ENCODE measurements at places on chromosomes 2 and 18. TPM values are rescaled to one million over a fixed set of nuclear protein-coding genes. Genes with fewer than 3 reads are reported as not detected.

The KCTD1 gene
- total RNA-seq, result 7.2 TPM

GRCh38 chr2:136486115-136486514 is 279.2 kb upstream of the THSD7B start:
- no peaks in the 10 kb centered on the region for H3K27me3 ChIP-seq
- H3K4me3 ChIP-seq, result no peak overlapping the region
- H3K27ac ChIP-seq, result no peak overlapping the region
- H3K4me1 ChIP-seq, result no peaks in the 10 kb centered on the region

DNA sequence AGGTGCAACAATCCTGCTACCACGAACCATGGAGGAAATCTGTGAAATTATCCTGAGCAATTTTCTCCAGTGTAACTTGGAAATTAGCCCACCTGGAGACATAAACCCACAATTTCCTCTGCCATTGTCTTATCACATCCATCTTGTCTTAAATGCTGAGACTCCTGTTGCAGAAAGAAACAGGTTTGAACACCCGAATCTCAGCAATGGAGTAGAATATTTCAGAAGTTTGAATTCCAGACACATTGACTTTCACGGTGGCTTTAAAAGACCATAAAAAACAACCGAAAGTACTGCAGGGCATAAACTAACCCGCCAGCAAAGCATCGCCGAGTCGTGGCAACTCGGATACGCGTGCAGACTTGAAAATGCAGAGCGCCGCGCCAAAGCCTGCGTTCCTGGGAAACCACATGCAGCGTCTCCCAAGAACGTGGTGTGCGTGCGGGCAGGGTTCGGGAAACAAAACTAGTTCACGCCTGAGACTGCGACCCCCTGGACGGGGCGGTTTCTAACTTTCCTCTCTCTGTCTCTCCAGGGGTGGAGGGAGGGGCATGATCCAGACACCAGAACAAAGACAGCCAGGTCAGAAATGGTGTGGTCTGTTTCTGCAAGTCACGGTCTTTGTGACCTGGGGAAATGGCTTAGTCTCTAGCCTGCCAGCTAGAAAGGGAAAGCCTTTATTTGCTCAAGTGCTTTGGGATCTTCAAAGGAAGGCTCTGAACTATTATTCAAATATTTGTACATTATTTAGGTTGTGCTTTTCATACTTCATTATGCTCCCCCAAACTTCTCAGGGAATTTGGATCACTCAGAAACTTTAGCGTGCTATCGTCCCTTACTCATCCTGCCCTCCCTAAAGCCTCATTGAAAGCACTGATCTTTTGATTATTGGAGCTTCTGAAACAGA is 26.9 kb upstream of the KCTD1 start:
- peak; percentile 43 for DNase-seq
- H3K4me1 ChIP-seq, result peaks cover 5% of the 10 kb centered on the region
- H3K27me3 ChIP-seq, result peaks cover 6% of the 10 kb centered on the region
- H3K27ac ChIP-seq, result no peak overlapping the region
- H3K36me3 ChIP-seq, result no peaks in the 10 kb centered on the region

DNA sequence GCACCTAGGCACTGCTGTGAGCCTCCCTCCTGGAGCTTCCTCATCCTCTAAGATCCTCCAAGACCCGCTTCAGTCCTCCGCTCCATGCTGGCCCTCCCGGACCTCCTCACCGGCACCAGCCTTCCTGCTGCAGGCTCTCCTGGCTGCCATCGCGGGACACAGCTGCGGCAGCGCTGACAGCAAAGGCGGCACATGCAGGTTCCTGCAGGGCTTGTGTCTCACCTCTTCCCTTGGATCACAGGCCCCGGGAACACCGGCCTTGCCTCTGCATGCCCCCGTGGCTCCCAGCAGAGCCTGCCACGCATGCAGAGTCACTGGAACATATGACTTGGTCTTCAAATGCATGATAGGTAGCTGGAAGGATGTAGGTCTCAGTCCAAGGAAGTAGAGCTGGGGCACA is 67.2 kb downstream of the PTGR3 start:
- DNase-seq, result no peak
- no peak overlapping the region for H3K4me3 ChIP-seq
- no peaks in the 10 kb centered on the region for H3K27me3 ChIP-seq
- no peak overlapping the region for H3K27ac ChIP-seq
- H3K4me1 ChIP-seq, result no peaks in the 10 kb centered on the region

DNA sequence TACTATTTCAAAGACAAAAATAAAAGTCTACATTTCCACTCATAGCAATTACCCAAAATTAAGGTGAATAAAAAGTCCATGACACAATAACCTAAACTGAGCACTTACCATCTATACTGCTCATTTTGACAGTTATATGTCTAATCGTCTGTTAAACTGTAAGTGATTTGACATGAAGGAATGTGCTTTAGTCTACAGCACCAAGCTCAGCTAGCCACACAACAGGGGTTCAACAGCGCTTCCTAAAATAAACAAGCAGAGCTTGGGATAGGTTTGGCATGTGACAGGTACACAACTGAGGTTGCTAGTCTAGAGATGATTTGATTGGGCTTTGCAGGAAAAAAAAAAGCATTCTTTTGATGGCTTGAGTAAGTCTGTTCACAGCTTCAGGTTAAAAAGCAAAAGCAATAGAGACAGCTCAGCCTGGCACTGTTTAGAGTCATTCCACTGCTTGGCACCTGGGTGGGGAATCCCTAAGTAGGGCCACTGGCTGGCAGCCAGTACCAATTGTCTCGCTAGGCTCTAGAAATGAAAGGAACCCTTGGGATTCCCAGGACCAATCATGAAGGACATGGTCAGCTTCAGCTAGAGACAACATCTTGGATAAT is 78.6 kb downstream of the BARD1 start:
- H3K36me3 ChIP-seq, result peaks cover 12% of the 10 kb centered on the region
- no peak overlapping the region for H3K27ac ChIP-seq
- DNase-seq, result no peak
- H3K4me3 ChIP-seq, result no peak overlapping the region
- no peaks in the 10 kb centered on the region for H3K4me1 ChIP-seq
- no peaks in the 10 kb centered on the region for H3K27me3 ChIP-seq

- H3K4me1 ChIP-seq, result no peaks in the 10 kb centered on the region
- no peaks in the 10 kb centered on the region for H3K36me3 ChIP-seq
- no peaks in the 10 kb centered on the region for H3K27me3 ChIP-seq
- no peak for DNase-seq
- no peak overlapping the region for H3K4me3 ChIP-seq
Measured at GRCh38 chr2:32051836-32052439, 11.4 kb upstream of the SPAST start.

- no peaks in the 10 kb centered on the region for H3K4me1 ChIP-seq
- peak; percentile 66 for DNase-seq
- H3K36me3 ChIP-seq, result no peaks in the 10 kb centered on the region
- H3K27me3 ChIP-seq, result no peaks in the 10 kb centered on the region
Measured at GRCh38 chr2:43609290-43609918, 13.6 kb upstream of the THADA start.

DNA sequence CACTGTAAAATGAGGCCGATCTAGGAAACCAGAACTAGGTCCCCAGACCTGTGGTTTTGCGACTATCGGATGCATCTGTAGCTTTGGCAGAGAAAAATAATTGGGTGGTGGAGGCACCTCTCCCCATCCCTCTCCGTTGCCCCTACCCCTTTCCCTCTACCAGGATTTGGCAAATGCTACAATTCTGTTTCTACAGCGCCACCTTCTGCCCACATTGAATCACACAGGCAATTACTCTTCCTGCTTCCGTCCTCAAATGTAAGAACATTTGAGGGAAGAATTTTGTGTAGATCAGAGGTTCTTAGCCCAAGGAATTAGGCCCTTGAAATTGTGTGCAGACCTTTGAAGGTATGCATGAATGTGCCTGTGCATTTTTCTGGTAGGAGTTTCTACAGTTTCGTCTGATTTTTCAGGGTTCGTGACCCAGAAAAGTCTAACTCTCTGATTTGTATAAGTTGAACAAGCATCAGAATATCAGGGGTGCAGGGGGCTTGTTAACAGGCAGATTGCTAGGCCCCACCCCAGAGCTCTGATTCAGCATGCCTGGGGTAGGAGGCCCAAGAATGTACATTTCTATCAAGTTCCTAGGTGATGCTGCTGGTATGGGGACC is 11.2 kb downstream of the ATP6V1B1 start:
- H3K27me3 ChIP-seq, result peaks cover 44% of the 10 kb centered on the region
- H3K4me1 ChIP-seq, result peaks cover 21% of the 10 kb centered on the region
- DNase-seq, result peak; percentile 67
- H3K27ac ChIP-seq, result no peak overlapping the region
- no peak overlapping the region for H3K4me3 ChIP-seq
- no peaks in the 10 kb centered on the region for H3K36me3 ChIP-seq
